ENCODE measurements at places on chromosomes 1 and 21.

DNA sequence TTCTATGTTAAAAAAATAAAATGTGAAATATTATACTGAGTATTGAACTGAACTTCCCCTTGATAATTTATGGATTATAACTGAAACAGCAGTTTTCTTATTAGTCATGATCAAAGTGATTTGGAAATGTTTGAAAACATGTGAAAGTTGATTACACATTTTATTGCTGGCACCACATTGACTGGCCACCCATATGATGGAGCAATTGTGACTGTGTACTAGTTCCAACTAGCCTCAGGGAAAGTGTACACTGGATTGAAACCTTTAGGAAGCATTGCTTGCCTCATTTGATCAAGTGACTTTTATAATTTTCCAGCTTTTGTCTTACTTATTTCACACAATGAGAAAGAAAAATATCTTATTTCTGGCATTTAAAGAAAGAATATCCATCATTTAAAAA lies 128.0 kb upstream of the ADGRL2 start:
- no peak for DNase-seq

DNA sequence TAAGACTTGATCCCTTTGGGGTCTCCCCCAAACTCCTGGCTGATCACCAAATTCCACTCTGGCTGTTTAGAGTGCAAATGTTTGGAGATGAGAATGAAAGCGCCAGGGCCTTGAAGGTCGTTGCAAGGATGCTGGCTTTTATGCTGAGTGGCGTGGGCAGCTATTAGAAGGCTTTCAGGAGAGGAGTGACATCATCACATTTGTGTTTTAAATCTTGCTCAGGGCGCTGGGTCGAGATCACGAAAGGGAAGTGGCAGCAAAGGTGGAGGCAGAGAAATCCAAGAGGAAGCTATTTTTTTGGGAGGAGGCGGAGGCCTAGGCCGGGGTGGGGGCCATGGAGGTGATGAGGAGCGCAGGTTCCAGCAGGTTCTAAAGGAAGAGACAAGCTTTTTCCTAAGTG lies 49.3 kb downstream of the PDE9A start:
- DNase-seq: no peak

- DNase-seq: no peak
Measured at GRCh38 chr1:87330885-87331364, 2.2 kb downstream of the LMO4 start.

DNA sequence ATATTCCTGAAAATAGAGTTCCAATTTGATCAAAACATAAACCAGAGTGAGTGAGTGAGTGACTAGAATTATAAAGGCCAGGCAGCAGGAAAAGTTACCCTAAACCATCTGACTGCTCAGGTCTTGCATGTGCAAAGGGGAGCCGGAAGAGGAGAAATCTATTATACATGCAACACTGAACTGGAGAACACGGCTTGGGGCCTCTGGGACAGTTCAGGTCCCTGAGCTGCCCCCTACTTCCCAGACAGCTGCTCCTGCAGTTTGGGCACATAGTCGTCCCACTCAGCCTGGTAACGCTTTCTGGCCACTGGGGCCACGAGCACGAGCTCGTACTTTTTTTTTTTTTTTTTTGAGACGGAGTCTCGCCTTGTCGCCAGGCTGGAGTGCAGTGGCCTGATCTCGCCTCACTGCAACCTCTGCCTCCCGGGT lies 40.1 kb downstream of the PTPRC start:
- DNase-seq: no peak

- DNase-seq: no peak
Measured at GRCh38 chr1:185040408-185040735, 5.0 kb upstream of the RNF2 start.

DNA sequence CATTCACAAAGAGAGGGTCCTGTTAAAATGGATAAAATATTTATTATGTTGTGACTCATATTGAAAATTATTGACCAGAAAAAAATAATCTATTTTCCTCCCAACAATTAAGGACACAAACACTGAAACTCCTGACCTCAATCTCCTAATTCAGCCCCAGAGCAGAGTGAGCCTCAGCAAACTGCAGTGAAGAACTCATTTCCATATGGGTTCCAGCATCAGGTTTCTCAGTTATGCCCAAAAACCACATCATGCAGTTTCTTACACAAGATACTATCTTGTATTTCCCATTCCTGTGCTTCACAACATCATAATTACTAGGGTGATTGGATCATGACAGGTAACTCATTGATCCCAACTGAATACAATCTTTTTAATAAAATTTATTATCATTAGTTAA lies 15.4 kb downstream of the PYHIN1 start:
- no peak for DNase-seq

DNA sequence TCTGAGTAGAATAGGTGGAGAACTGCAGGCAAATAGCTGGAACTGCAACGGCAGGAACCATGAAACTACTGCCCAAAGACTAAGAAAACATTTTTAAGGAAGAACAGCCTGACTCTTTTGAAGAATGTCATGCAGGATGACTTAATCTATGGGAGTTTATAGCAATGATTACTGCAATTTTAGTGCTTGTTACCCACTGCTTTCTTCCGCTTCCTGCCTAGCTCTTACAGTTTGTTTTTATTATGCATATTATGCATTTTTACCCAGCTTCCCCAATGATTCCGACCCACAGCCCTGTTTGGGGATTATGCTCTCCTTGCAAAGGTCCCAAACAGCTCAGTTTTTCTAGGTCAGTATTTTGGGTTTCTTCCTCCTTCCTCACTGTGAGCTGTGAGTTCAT lies 71.2 kb downstream of the PCNX2 start:
- DNase-seq: no peak

GRCh38 chr1:20143318-20143717 lies 4.2 kb downstream of the PLA2G2F start:
- no peak for DNase-seq

GRCh38 chr1:79614762-79615161 lies 608.2 kb upstream of the ADGRL4 start:
- DNase-seq: no peak

GRCh38 chr1:197776351-197777105 lies 1.2 kb upstream of the DENND1B start:
- no peak for DNase-seq

- DNase-seq: no peak
Measured at GRCh38 chr1:36337830-36338229, 14.4 kb upstream of the EVA1B start.

- DNase-seq: no peak
Measured at GRCh38 chr1:6243053-6243834, 735 bp upstream of the HES3 start.

- DNase-seq: no peak
Measured at GRCh38 chr1:2087766-2088165, 37.6 kb downstream of the PRKCZ start.

DNA sequence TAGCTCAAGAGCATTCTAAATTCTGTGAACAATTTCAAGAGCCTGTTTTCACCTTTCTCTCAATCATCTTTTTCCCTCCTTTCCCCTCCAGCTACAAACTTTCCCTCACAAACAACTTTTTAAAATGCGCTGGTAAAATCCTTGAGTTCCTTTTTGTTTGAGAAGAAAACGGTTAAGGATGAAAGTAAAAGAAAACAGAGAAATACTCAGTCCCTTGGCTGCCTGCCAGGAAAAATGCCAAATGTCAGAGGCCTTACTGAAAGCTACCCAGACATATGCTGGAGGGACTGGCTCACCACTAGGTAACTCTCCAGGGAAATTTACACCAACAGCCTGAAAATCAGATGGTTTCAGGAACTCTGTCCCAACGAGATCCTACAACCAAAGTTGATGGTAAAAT lies 11.0 kb upstream of the SERBP1 start:
- DNase-seq: no peak

DNA sequence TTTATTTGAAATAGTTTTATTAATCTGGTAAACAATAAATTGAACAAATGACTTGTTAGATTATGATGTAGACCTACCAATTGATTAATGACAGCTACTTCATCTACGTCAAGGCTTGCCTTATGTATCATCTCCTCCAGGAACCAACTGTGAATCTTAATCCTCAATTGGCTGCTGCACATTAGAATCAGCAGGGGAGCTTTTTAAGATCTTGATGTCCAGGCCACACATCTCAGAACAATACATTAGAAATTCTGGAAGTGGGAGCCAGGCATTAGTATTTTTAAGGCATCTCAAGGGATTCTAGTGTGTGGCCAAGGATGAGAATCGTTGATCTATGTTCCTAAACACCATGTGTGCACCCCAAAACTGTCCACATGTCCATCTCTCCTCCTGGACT lies 52.0 kb upstream of the LYPLAL1 start:
- DNase-seq: no peak

DNA sequence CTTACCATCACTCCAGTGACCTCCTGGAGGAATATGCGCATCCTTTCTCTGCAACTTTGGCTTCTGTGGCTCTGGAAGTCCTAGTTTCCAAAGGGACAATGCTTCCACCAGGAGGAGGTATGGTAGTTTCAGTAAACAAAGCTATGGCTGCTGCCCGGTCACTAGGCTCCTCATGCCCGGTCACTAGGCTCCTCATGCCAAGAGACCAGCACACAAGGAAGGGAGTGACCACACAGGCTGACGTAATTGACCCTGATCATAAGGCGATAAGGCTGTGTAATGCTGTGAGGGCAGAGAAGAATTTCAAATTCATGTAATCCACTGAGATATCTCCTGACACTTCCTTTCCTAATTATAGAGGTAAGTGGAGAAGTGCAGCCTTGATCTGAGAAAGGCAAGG lies 102.9 kb downstream of the DTL start:
- no peak for DNase-seq

DNA sequence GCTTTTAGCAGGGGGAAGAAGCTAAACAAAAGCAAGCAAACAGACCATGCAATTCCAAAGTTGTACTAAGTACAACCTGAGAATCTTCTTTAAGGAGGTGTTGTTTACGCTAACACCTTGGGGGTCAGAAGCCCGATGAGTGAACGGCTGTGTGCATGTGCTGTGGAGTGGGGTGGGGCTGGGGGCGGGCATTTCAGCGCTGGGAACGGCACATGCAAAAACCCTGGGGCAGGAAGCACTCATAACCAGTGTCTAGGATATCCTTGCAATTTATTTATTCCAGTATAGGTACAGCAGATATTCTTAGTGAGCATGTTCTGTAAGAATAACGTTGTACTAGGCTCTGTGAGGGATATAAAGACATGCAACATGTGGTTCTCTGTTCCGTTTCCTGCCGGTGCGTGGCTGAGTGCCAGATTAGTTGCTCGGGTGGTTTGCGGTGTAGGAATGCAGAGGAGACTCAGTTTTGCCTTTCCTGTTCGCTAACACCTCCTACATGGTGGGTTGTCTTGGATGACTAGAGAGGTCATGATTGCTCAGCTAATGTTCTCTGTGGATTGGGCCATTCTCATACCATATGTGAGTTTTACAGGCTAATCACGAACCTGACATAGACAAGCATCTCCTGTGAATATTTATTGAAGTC lies 3.7 kb downstream of the FASLG start:
- DNase-seq: peak; percentile 26

DNA sequence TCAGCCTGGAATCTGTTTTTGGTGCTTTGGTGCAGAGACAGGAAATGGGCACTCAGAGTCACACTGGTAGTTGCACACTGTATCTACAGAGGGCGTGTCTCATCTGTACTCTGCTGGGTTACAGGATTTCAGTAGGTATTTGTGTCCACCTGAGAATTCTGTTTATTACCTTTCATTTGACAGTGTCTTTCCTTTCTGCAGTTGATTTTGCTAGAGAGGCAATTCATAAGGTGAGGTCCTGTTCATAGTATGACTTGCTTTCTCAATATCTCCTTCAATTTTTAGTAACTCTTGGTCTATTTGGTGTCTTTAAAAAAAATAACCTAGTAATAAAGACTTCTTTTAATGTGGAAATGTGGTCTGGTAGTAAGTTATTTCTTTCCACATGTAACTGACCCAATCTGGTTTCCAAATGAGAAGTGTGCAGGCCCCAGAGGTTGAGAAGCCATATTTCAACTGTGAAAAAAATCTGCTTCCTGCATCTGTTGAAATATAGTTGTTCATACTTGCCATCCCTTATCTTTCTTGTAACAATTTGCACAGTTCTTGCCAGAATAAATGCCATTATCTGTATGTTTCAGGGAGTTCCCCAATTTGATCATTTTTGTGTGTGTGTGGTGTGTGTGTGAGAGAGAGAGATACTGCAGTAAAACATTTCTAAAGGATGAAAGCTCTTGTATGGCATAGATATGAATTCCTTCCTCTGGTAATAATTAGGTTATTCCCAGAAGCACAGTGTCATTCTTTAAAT lies 78.4 kb upstream of the DNAJC6 start:
- no peak for DNase-seq

DNA sequence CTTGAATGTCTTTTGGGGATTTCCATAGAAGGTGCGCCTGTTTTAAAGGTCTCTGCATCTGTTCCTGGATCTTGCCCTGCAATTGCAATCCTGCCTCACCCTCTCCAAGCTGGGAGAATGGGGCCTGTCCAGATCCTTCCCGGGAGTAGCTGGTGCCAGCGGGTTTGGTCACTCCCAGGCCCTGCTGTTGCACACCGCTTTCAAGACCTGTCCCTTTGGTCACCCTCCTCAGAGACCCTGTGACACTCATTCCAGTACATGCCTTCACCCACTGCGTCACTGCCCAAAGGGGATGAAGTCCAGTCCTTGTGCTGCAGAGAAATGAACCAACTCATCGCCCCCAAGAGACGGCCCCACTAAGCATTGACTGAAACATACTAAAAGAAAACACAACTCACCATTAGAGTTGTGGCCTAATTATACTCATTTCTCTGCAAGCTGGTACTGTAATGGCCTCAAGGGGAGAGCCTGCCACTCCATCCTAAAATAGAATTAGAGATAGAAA lies 1.9 kb upstream of the IRF2BP2 start:
- no peak for DNase-seq

GRCh38 chr1:111208921-111209320 lies 8.5 kb upstream of the DENND2D start:
- no peak for DNase-seq

DNA sequence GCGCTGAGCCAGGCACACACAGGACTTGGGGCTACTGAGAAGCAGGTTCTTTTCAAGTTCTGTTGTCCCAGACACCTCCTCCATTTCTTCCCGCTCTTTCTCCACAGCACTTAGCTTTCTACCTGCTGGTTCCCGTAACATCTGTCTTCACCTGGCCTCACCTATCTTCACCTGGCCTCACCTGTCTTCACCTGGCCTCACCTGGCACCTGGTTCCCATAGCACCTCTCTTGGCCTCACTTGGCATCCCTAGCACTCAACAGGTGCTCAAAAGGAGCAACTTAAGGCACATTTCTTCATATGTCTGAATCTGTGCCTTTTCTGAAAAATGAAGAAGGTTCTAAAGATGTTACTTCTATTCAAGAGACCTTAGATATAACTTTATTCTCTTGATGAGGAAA lies 10.4 kb downstream of the KCNK1 start:
- DNase-seq: no peak

GRCh38 chr1:151972542-151973248 lies 21.0 kb downstream of the S100A10 start:
- DNase-seq: no peak

- no peak for DNase-seq
Measured at GRCh38 chr21:43779660-43780059, 3.6 kb upstream of the CSTB start.

All from AG04450 (cell line).